ENCODE measurements at places on chromosomes 3 and 15.
A peak's percentile ranks its signal among the peaks of the same experiment; 100 is the strongest.

- no peak for DNase-seq
These were observed 11.1 kb upstream of the TMC3 start for GRCh38 chr15:81384891-81385720.

DNA sequence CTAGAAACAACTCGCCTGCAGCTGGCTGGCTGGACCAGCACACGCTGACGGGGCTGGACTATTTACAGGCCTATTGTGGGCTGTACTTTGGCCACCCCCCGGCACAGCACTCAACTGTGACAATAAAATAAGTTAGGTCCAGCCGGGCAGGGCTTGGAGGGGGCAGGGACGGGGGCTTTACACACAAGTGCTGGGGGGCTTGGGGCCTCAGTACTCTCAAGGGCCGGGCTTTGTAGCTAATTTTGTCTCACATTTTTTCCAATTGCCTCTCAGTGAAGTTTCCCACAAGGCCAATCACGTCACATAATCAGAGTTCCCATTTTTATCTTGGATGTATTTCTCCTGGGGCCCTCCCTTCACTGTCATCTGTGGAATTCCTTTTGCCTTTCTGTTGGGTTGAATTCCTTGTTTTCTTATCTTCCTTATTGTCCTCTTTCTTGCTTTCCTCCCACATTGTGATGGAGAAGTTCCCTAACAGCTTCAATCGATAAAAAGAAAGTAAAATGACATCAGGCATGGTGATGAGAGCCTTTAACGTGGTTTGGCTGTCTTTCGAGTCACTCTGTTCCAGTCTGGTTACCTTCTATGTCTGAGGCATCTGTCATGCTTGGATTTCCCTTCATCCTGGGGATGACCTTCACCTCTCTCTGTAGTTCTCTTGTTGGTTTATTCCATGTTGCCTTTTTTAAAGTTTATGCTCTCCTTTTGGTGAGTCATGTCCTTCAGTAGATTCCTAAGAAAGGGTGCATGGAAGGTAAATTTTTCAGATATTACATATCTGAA is 44.1 kb upstream of the CMTM7 start:
- no peak for DNase-seq

GRCh38 chr15:67825881-67826716 is 790 bp downstream of the SKOR1 start:
- no peak for DNase-seq

- no peak for DNase-seq
These were observed 28.3 kb downstream of the IL12A start for GRCh38 chr3:160016972-160017371.

GRCh38 chr15:43144512-43144911 is 11.1 kb downstream of the TMEM62 start:
- no peak for DNase-seq

GRCh38 chr3:128438488-128439072 is 28.1 kb downstream of the DNAJB8 start:
- no peak for DNase-seq

DNA sequence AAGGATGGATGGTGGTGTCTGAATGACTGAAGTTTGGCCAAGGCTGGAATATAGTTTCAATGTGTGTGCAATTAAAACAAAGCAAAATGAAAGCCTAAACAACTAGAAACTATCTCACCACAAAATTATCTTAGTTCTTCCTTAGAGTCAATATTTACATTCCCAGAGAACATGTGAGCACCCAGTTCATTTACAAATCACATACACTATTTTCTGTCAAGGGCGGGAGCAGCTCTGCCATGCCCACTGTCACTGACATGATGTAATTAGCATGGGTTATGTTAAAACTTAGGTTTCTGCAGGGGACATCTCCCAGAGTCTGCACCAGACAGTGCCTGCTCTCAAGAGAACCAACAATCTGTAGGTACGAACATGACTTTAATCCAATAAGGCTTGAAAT is 65.0 kb downstream of the PDZRN3 start:
- DNase-seq: no peak

DNA sequence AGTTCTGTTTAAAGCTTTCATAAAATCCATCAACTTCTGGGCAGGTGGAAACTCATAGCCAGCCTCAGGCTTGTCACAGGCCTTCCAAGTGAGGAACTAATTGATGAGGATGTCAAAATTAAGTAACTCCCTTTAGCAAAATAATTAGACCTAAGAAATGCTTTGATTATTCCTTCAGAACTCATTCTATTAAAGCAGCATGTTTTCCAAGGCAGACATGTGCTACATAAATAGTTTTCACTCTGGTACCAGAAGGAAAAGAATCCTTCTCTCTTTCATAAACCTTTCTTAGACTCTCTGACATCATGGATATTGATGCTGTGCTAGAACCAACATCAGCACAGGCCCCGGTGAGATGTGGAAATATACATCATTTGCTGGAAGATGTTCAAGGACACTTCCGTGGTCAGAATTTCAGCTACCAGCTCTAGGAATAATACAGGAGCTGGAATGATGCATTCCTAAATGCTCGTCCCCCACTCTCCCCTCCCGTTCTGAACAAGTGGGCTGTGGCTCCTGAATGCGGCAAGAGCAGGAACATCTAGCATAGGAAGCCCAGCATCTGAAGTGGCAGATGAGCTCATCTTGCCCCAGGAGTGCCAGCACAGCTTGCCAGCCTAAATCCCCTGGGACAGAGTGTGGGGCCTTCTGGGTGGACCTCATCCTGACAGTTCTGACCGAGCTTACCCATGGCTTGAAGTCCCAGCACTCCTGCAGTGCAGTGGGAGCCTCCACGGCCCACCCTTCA is 82.4 kb downstream of the WWTR1 start:
- no peak for DNase-seq

DNA sequence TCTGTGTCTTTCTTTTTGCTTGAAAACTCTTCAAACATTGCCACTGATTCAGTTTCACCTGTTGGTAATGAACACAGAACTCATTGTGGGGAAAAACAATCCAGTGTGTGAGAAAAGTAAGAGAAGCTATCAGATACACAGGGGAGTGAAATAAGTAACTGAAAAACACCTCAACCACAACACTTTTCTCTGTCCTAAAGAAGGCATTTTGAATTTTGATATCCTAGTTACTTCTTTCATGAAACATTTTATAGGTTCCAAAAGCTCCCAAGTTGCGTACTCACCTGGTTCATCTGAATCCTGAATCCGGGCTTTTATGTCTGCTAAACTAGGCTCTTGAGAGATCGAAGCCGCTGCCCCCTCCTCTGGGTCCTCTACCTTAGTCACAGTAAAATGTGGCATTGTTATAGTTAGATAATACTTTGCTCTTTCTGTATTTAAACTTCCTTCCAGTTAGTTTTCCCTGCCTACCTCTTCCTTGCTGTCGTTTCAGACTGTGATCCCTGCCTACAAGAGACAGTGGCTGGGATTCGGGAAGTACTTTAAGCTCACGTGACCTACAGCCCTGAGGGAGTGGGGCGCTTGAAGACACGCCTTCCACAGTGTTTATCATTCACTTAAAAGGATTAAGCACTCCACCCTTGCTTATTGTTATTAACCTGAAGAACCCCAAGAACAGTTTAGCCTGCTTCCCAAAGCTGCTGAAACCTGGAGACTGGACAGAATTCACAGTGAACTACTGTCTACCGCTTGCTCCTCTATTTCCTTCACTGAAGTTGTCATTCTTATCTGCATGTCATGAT is 19.1 kb downstream of the SLC12A6 start:
- no peak for DNase-seq

DNA sequence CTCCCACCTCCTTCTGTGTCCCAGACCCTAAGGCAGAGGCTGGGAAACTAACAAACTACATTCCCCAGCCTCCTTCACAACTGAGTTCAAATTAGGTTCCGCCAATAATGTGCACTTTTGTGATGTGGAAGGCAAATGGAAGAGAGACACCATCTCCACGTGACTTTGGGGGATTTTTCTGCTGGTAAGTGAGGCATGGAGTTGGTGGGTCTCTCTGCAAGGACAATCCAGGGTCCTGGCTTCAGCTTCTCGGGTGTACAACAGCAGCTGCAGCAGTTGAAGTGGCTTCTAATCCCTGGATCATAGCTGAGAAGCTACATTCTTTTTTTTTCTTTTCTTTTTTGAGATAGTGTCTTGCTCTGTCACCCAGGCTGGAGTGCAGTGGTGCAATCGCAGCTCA is 58.9 kb upstream of the GATA2 start:
- no peak for DNase-seq

GRCh38 chr15:47987461-47987860 is 133.3 kb upstream of the SLC24A5 start:
- no peak for DNase-seq

GRCh38 chr3:153293265-153293664 is 131.2 kb downstream of the RAP2B start:
- no peak for DNase-seq

- no peak for DNase-seq
These were observed 40.0 kb downstream of the FOXP1 start for GRCh38 chr3:71543371-71544016.

GRCh38 chr3:177146646-177147045 is 50.6 kb downstream of the TBL1XR1 start:
- no peak for DNase-seq

DNA sequence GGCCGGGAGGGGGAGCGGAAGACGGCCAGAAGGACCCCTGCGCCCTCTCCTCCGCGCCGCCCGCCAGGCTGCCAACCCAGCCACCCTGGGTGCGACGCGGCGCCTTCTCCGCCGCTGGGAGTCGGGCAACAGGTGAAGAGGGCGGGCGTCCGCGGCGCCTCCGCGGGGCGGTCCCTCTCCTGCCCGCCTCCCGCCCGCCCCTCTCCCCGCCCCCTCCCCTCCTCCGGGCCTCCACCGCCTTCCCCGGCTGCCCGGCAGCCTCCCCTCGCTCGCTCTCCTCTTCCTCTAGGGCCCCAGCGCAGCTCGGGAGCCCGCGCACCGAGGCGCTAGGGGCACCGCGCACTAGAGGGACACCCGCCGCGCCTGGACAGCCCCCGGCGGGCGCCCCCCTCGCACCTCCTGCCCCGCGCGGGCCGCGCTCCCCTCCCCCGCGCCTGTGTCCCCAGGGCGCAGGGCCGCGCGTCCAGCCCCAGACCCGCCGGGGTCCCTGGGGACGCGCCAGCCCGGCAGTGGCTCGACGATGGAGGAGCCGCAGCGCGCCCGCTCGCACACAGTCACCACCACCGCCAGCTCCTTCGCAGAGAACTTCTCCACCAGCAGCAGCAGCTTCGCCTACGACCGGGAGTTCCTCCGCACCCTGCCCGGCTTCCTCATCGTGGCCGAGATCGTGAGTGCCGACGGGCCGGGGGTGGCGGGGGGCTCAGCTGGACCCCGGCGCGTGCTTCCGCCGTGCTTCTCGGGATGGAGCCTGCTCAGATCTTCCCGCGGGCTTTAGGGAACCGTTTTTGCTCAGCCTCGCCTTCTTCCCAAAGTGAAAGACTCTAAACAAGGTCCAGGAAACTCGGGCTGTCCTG is at the start of gene CMTM8:
Gene CMTM8, plus strand, starts transcription at position 228 of the 854 bp plus-strand sequence. Its CDS starts 293 bp downstream, at position 521.
- DNase-seq: peak; percentile 55

GRCh38 chr15:74799856-74800558 is 12.6 kb upstream of the LMAN1L start:
- peak; percentile 73 for DNase-seq

GRCh38 chr3:152295344-152295743 is 26.6 kb downstream of the MBNL1 start:
- DNase-seq: no peak

DNA sequence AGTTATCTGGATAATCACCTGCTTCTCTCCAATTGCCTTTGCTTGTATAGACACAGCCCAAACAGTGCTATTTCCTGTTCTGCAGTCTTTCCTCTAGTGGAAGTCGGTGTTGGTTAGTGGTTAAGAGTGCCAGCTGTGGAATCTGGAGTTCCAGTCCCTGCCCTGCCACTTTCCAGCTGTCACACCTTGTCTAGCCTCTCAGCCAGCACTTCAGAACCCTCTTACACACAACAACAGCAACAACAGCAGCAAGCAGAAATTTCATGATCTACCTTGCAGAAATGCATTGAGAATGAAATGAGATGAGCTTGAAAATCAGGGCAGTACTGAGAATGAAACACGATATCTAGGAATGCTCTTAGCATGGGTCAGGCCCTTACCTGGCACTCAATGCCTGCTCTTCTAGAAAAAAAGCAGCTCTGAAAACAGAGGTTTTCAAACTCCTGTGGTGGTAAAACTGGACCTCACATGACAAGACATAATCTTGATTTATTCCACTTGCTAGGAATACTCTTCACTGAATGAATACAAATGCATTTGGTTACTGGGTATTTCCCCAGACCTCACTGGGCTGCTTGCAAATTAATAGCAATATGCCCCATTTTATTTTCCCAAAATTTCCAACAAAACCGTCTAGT is 3.3 kb upstream of the WNT5A start:
- no peak for DNase-seq

GRCh38 chr15:100101426-100102089 is 240.2 kb downstream of the ADAMTS17 start:
- no peak for DNase-seq

- no peak for DNase-seq
These were observed 79.4 kb downstream of the PEX5L start for GRCh38 chr3:179957264-179957845.

DNA sequence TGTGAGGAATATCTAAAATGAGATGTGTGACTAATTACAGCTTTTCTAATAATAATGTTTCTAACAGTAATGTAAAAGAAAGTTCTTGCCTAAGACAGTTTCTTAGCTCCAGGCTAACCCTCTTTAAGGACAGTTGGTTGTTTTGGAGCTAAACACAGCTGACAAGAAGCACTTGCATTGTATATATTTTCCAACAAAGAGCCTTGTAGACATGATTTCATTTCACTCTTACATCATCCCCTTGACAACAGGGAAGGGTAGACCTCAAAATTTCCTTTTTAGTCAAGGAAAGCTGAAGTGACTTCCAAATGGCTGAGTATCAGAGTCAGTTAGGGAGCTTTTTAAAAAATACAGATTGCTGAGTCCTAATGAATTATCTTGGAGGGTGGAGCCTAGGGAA is 4.1 kb downstream of the ARID3B start:
- no peak for DNase-seq

- no peak for DNase-seq
These were observed 284.5 kb downstream of the XXYLT1 start for GRCh38 chr3:194986208-194987043.

DNA sequence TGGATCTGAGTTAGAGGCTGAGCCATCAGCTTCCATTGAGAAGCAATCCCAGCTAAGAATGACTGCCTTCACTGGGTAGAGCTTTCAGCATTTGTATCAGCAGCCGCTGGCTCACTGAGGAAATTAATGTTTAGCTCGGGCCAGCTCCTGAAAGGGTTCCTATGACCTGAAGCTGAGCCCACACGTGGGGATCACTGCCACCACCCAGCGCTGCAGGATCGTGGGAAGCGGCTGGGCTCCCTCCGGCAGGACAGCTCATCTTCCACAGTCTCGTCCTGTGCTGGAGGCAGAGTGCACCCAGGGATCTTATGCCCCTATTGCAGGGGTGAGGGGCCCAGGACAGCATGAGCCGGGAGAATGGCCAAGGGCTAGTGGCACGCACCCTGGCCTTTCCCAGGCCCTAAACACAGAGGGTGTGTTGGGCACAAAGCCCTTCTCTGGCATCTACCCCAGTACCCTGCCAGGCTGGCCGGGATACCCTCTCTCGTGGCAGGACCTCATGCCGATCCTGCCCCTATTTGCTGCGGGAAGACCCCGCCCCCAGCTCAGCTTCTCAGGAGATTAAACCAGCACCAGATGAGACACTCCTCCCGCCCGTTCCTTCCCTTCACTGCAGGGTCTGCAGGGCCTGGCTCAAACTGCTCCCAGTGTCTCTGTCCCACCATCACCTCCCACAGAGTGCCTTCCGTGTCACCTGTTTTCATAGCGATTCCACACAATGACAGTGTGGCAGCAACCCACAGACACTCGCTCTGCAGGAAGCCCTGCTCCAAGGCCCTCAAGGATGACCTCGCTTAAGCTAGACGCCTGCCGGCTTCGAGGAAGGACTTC is 28.5 kb downstream of the KLHL25 start:
- no peak for DNase-seq
